WTC11 (cell line): ENCODE measurements at places on chromosomes 12 and 14.

DNA sequence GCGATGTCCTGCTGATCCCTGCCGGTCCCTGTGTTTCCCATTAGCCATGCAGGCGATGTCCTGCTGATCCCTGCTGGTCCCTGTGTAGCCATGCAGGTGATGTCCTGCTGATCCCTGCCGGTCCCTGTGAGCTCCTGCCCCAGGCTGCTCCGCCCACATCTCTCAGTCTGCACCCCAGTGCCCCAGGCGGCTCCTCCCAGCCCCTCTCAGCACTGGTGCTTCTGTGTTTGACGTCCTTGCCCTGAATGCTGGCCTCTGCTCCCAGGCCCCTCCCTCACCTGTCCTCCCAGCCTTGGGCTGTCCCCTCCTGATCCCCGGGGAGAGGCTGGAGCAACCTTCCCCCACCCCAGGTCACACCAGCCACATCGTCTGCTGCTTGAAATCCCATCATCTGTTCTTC, 41.4 kb upstream of the TEX22 start:
- no peak for DNase-seq

DNA sequence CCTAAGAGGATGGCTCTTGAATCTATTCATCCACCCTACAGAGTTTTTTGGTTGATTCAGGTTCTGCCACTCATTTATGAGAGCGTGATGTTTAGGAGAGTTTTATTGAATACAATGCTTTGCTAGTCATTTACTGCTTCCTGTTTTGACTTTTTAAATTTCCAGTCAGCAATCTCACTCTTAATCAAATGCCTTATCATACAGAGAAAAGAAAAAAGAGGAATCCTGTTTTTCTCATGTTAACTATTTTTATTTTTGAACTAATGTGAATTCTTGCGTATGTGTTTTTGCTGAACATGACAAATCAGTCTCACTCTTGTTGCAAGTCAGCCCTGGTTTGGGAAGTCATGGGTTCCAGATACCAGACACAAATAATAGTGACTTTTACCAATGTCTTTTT, 22.1 kb upstream of the LGMN start:
- no peak for DNase-seq

DNA sequence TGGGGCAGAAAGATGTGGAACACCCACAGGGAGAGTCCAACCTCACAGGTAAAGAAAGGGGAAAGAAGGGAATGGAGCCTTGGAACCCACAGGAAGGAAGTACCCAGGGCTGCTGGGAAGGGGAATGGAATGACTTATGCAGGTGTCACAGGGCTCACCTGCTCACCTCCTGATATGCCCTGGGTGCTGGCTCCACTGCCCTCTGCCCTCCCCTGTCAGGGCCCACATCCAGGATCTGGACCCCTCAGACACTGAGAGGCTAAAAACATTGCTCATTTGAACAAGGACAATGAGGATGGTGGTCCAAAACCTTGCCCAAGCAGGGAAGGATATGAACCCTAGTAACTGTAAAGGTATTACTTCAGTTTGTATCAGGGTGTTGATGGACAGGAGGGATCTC, 19.3 kb downstream of the ZBTB39 start:
- DNase-seq = no peak

DNA sequence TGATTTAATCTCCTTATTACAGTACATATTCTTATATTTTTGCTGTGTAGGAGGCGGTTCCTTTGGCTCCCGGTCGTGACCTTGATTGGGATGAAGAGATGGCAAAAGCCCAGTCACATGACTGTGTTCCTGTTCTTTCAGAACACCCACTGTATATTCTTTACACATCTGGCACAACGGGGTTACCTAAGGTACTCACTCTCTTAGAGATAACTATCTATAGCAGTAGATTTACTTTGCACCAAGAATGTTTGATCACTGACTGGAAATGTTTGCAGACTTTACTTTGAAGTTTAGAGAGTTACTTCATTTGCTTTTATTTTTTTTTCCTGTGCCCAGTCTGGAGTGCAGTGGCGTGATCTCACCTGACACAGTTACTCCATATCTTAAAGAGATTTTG, 65.2 kb downstream of the ACSS3 start:
- DNase-seq = no peak

GRCh38 chr12:14460212-14460841, 94.8 kb downstream of the ATF7IP start:
- DNase-seq = no peak

DNA sequence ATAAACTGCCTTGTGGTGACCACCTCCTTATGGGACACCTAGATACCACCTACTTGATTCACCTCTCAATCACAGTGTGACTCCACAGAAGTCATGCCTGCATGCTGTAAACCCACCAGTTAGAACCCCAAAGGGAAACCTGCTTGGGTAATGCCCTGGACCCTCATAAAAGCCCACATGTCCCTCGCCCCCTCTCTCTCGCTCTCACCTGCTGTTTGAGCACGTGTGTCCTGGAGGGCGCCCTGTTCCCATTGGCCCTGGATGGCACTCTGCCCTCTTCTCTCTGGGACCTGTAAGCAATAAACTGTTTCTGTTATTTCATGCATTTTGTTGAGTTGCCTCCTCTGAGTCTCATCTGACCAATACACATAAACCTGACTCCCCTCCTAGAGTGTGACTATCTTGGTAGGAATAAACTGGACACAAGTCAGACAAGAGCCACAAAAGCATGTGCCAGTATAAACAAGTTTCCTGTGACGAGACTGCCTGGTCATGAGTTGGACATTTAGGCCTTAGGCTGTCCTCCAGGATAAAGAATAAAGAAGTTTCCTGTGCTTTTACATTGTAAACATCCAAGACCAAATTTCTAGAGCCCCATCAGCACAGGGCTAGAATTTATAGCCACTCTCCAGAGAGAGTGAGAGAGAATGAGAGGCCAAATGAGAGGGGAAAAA, 8.6 kb downstream of the IFI27L2 start:
- no peak for DNase-seq

DNA sequence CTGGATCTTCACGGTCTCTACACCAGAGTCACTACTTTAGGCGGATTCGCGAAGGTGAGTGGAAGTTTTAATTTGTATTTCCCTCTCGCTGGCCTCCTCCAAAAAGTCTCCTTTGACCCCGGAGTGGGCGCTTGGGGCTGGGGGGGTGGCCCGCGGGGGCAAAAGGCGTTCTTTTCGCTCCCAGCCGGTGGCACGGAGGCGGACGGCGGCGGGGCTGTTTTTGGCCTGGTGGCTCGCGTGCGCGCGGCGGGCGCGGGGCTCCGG, 510 bp downstream of the ARID2 start:
- DNase-seq = no peak

GRCh38 chr14:88422919-88423650, 37.6 kb downstream of the SPATA7 start:
- DNase-seq = no peak

- DNase-seq = peak; percentile 26
Observed at GRCh38 chr14:79332504-79333197, 878.7 kb downstream of the DIO2 start.

DNA sequence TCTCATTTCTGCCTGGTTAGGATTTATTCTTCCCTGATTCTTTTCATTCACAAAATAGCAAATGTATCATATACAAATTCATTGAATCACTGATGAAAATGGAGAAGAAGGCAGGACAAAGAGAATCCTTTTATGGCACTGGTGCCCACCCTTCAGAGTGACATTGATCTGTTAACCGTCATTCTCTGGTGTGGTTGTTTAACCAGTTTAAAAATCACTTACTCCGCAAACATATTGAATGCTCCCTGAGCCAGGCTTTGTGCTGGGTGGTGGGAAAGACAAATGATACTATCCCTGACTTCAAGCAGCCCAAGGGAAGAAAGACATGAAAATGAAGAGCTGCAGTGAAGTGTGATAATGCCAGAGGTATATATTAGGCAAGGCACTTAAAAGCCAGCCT, 187.5 kb upstream of the SLC38A2 start:
- no peak for DNase-seq

GRCh38 chr12:75471902-75472890, 8.4 kb upstream of the GLIPR1 start:
- no peak for DNase-seq
